Mesenteric fat pad (tissue), 1 donor: ENCODE measurements at places on chromosomes 3 and 15. TPM values are rescaled to one million over a fixed set of nuclear protein-coding genes. Genes with fewer than 3 reads are reported as not detected.

MUC4 gene
- total RNA-seq = not detected

UROC1 gene
- total RNA-seq = not detected

NOX5 gene
- total RNA-seq = 0.19 TPM

HIGD2B gene
- total RNA-seq = not detected

HMCES gene
- total RNA-seq = 38.5 TPM

NEDD4 gene
- total RNA-seq = 16.1 TPM

TUSC7 gene
- total RNA-seq = not detected

CELSR3 gene
- 0.64 TPM for total RNA-seq

FBXO40 gene
- 0.13 TPM for total RNA-seq

SNX22 gene
- 0.71 TPM for total RNA-seq

IL17RB gene
- total RNA-seq = not detected

ARPIN gene
- total RNA-seq = 17.7 TPM

ARRDC4 gene
- 24.0 TPM for total RNA-seq

MAPKAPK3 gene
- 44.7 TPM for total RNA-seq

CATSPER2 gene
- 5.2 TPM for total RNA-seq

SLC33A1 gene
- total RNA-seq = 30.0 TPM

ALG1L2 gene
- 1.00 TPM for total RNA-seq

NEK10 gene
- total RNA-seq = 0.87 TPM

PARP6 gene
- total RNA-seq = 61.3 TPM
